ENCODE measurements at places on chromosomes 7 and 10.
A peak's percentile ranks its signal among the peaks of the same experiment; 100 is the strongest.

GRCh38 chr10:133381036-133381435 is 2.0 kb downstream of the PAOX start:
- no peak for DNase-seq

DNA sequence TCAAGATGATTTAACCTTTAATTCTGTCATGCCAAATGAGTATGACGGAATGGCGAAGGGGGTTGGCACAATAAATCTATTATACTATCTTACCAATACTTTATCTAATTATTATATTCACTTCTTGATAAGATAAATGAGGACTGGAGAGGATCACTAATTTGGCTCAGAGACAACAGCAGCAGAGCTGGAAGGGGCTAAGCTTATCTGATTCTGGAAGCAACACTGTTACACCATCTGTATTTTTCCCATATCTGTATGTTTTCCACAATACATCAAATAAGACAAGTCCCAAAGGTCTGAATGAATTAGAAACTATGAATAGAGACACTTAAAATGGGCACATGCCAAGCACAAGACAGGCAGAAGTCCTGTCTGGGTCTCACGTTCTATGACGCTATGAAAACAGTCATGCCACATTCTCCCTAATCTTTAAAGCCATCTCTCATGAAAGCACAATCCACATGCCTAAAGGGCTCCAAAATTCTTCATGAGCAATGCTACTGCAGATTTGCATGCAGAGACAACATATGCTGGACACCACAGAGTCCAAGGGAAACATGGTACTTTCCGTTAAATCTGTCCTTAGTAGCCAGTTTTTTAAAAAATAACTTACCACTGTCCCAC is 88.3 kb downstream of the SLC25A13 start:
- DNase-seq = no peak

GRCh38 chr10:14173706-14174594 is 156.8 kb downstream of the FRMD4A start:
- DNase-seq = no peak

- no peak for DNase-seq
Observed at GRCh38 chr10:14477408-14477710, 146.6 kb upstream of the FRMD4A start.

DNA sequence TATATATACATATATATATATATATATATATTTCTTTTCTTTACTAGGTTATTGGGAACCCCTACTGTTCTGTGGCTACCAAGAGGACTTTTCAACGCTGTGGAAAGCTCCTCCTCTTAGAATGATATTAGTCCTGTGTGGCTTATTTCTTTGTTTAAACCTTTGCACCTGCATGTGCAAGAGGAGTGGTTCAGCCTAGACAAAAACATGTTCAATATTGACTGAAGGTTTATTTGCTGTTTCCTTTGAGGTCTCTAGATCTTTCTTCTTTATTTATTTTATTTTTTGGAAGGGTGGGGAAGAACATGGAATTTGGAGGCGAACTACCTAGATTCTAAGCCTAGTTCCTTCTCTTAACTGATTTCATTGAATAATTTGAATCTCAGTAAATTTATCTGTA is 118.1 kb downstream of the GNAT3 start:
- DNase-seq = no peak

GRCh38 chr10:79627075-79627474 is 16.3 kb downstream of the SFTPA1 start:
- DNase-seq = no peak

DNA sequence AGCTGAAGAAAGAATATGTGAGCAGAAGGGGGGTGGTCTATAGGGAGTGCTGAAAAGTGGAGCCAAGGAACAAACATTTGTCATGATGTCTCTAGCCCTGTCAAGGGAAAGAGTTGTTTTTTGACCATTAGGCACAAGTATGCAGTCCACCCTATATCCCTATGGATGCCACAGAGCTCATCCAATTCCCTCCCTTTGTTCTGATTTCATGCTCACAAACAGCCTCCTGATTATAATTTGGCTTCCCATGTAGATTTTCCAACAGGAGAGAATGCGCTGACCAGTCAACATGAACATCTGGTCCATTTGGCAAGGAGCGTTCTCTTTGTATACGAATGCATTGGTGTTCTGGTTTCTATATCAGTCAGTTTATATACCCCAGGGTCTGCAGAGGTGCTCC is 12.1 kb upstream of the CEP41 start:
- no peak for DNase-seq

- DNase-seq = no peak
Observed at GRCh38 chr10:36256948-36257356, 614.9 kb upstream of the FZD8 start.

GRCh38 chr7:151607464-151607867 is 87.8 kb upstream of the RHEB start:
- DNase-seq = no peak

DNA sequence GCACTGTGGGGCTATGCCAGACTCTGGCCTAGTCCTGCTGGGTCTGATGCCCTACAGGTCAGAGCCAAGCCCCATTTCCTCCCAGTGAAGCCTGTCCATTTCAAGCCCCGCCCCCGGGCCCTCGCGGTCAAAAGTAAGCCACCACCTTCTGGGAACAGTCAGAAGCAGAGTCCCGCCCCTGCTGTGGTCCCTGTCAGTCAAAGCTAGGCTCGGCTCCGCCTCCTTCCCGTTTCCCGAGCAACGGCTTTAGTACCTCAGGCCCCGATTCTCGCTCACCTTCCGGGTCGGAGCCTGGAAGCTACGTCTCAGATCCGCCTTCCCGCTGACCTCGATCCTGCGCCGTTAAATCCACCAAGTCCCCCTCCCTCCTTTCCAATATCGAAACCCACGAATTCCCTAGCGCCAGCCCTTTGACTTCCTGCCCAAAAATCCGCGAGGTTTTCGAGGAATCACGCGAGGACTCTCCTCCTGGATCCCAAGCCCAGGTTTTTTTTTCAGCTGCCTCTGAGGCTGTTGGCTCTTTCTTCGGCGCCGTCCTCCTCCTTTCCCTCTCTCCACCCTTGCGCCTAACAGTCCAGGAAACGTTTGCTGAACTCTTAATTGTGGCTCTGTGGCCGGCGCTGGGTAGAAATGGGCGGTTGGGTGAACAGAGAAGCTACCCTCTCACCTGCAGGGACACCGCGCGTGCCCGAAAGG is 11.8 kb downstream of the SFXN3 start:
- DNase-seq = peak; percentile 53

- no peak for DNase-seq
Observed at GRCh38 chr7:44846816-44847508, 925 bp downstream of the H2AZ2 start.

DNA sequence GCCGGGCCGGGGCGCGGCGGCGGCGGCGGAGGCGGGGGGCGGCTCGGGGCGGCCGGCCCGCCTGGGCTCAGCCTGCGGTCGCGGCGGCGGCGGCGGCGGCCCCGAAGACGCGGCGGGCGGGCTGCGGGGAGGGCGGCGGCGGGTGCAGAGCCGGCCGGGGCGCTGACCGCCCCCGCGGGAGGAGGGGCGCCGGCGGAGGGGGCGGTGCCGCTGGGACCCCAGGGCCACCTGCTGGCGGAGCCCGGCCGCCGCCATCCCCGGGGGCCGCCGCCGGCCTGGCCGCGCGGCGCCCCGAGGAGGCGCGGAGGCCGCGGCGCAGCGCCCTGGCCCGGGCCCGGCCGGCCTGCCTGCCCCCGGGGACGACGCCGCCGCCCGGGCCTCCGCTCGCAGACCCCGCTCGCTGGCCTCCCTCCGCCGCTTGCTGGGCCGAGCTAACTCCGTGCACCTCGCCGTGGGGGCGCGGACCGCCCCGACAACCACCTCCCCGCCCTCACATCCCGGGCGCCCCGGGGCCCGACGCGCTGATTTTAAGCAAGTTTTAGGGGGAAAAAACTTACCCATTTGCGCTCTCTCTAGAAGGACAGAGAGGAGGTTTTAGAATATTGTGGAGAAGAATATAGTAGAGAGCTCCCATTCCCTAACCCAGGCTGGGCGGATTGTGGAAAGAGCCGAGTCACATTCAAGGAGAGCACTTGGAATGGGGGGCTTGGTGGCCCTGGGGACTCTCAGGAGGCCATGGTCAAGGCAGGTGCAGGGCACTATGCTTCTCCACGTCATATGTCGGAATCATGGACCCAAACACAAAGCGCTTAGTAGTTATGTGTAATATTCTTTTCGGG is at the start of gene BEND7:
Gene BEND7 (minus strand): TSS at position 140 of the 839 bp plus-strand sequence. CDS start 481 bp downstream, outside the sequence.
- no peak for DNase-seq

DNA sequence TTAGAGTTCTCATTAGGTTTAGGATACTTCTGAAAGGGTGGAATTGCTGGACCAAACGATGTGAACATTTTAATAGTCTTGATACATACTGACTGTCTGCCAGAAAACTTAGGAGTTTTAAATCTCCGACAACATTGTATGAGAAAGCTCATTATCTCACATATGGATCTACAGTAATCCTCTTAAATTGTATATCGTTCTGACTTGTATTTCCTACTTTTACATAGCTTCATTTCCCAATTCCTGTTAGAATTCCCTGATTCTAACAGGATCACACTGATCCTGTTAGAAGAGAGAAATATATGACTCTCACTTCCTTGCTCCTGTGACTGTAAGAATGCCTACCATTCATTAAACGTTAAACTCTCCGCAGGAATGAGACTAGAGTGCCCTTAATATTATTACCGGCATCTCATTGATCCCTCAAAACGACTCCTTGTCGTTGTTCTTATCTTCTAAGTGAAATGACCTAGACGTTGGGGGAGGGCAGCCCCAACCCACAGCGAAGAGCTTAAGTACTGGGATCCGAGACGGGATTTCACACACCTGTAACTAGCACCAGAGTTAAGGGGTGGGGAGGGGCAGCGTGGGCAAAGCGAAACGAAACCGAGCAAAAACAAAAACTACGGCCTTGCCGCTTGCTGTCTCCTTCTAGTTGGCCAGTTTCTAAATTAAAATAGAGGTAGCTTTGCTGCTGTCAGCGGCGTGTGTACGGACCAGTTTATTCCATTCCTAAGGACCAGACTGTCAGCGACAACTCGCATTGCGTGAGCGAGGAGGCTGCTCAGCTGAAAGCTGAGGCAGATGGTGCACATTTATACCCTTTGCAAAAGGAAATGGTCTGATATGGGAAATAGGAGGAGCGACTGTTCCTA is 678 bp upstream of the TMEM106B start:
- peak; percentile 8 for DNase-seq

GRCh38 chr7:18370633-18371032 is 124.9 kb upstream of the HDAC9 start:
- DNase-seq = no peak

DNA sequence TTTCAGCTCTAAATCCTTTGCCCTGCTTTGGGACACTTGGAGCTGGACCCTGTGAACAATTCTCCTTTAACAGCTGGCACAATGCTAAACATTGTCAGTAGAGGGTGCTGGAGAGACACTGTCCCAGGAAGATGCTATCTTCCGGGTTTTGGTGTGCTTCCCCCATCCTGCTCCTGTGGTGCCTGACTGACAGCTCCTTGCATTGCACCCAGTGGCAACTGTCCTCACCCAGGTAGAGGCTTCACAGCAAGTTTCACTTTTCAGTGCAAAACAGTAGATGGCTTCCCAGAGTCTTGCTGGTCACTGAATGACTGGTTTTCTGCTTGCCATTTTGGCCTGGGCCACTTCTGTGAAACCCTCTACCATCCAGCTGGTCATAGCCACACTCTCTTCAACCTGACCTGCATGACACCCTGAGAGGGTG is 77.3 kb downstream of the CDC14C start:
- no peak for DNase-seq

DNA sequence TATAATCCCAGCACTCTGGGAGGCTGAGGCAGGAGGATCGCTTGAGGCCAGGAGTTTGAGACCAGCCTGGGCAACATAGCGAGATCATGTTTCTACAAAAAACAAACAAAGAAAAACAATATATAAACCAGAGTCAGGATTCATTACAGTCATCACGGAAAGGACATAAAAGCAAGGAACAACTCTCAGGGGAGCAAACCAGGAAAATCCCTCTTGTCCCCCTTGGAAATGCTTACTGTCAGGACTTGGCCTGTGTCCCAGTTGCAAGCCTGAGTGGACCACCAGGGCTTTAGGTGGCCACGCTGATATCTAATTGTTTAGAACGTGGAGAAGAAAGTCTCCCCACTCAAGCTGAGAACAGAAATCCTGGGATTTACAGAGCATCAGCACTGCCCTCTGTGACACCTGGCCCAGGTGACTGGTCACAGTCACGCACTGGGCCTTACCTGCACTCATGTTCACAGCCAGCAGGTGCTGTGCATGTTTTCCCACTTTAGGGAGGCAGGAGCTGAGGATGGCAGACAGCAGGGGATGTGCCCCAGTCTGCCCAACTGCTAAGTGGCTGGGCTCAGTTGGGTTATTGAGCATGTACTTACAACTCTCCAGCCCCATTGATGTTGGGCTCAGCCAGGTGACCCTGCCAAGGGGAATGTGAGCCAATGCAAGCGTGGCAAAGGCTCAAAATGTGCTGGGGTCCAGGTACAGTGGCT is 60.9 kb downstream of the TMEM130 start:
- no peak for DNase-seq

DNA sequence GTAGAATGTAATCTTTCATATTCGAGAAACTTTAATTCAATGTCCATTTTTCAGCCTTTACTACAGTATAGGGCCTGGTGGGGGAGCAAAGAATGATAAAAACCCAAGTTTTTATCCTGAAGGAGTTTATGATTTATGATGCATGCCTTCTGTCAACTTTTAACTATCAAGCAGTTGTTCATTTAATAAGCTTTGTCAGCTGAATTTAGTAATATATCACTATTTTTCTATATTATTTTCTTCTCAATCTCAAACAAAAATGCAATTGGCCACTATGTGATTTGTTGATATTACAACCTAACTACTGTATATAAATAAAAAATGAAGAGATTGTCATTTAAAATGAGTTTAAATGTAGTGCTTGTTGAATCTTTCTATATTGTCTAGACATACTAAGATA is 2.4 kb downstream of the NUP42 start:
- DNase-seq = no peak

GRCh38 chr7:21616796-21617436 is 74.1 kb downstream of the DNAH11 start:
- DNase-seq = no peak

DNA sequence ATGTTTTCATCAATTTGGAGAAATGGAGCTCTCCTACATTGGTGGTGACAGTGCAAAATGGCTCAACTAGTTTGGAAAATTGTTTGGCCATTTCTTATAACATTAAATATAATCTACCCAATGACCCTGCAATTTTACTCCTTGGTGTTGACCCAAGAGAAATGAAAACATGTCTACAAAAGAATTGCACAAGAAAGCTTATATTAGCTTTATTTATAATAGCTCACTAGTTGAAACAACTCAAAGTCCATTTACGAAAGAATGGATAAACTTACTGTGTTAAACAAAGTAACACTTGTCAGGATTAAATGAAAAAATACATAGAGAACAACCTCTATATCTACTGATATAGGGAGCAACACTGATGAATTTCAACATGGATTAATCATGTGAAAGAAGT is 539.9 kb downstream of the DNAJB9 start:
- no peak for DNase-seq

DNA sequence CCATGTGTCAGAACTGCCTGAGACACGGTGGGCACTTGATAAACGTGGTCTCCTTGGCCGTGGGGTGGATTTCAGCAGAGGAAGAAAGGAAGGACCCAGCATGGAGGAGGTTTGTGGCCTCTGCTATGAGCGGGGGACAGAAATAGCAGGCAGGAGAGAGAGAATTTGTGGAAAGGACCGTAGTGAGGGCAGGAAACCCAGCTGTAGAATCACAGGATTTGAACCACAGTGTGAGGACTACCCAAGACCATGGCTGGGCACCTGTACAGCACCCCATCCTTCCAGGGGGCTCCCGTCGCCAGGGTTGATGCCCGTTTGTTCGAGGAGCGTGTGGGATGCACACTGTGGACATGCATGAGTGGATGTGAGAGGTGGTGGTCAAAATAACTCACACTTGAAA is 183.4 kb downstream of the PTPN20 start:
- no peak for DNase-seq
